ENCODE measurements at places on chromosomes 5 and 9.

GRCh38 chr9:30356221-30356620, 2028.2 kb upstream of the ACO1 start:
- DNase-seq: no peak

- DNase-seq: no peak
Measured at GRCh38 chr5:139638090-139638735, 9.9 kb upstream of the CXXC5 start.

GRCh38 chr5:107567901-107568671, 102.7 kb downstream of the EFNA5 start:
- DNase-seq: no peak

GRCh38 chr5:181190711-181191525, 14.1 kb downstream of the TRIM7 start:
- DNase-seq: no peak

DNA sequence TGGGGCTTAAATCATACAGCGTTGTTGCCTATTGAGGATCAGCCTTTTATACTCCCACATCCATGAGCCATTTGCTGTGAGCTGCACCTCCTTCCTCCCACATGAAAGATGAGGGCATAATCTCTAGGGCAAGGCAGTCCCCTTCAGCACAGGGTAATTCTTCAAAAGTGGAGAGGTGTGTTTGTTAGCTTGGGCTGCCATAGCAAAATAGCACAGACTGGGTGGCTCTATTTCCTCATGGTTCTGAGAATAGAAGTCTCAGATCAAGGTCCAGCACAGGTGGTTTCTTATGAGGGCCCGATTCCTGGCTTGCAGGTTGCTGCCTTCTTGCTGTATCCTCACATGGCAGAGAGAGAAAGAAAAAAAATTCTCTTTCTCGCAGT, 121.8 kb upstream of the SLC12A2 start:
- DNase-seq: no peak

DNA sequence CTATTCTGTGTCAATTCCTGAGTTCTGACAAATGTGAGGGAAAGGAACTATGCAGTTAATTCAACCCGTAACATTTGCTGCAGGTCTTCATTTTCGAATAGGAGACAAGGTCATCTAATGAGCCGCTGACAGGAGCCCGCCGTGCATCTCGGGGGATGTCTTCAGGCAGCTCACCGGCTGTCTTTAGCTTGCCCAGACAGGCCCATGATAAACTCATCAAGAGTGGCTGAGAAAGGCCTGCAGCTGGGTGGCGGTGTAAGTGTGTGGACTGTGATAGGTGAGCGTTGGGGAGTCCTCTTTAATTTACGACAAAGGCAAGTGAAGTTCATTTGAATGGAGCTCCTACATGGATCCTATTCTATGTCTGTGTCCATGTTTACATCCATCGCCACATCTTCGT, 190.5 kb downstream of the ADCY2 start:
- DNase-seq: no peak
